Keratinocyte (primary cell): ENCODE measurements at places on chromosomes 5 and 9.

GRCh38 chr5:136768457-136768856, 403.1 kb upstream of the TRPC7 start:
- DNase-seq: no peak

DNA sequence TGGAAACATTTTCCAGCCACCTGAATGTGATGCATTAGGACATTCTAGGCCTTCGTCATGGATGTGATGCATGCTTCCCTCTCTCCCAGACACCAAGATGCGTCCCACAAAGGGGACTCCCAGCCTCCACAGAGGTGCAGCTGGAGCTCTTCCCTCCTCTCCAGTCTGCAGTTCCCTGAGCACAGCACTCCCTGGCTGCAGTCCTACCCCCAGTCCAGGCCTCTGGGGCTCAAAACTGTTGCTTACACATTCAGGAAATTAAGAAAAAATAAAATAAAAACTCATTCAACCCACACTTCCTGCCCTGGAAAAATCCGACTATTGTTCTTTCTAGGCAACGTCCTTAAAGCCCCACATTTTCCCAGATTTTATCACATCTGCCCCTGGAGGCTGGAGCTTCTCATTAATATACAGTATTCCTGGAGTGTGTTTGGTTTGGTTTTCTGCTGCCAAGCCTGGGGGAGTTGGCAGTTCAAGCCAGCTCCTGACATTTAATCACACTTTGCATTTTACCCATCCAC, 78.4 kb upstream of the ICE1 start:
- no peak for DNase-seq

- DNase-seq: no peak
Measured at GRCh38 chr5:63516006-63516405, 446.2 kb downstream of the HTR1A start.

GRCh38 chr9:99112750-99113413, 8.0 kb downstream of the TGFBR1 start:
- no peak for DNase-seq

GRCh38 chr5:124054564-124054963, 542.6 kb downstream of the CSNK1G3 start:
- DNase-seq: no peak

GRCh38 chr5:1224631-1225030, 550 bp upstream of the SLC6A18 start:
- no peak for DNase-seq

- DNase-seq: no peak
Measured at GRCh38 chr5:122463221-122463620, 151.2 kb downstream of the SNCAIP start.

- DNase-seq: no peak
Measured at GRCh38 chr9:80085668-80086067, 513.9 kb downstream of the TLE4 start.

DNA sequence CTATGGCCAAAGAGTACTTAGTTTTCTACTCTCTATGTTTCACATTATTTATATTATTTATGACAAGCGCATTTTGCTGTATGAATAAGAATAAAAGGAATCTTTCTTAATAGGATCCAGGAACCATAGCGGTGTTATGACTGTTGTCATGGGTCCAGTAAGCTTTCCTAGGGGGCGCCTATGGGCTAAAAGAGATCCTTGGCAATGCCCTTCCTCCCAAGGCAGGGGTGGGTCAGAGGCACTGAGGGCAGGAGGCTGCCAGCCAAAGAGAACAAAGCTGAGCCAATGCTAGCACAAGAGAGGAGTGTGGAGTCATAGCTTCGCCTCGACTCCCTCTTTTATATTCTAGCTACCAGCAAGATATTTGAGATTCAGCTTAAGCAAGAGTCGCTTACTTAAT, 98.4 kb upstream of the GNAQ start:
- DNase-seq: no peak

- DNase-seq: no peak
Measured at GRCh38 chr5:79205965-79206364, 30.0 kb upstream of the JMY start.

GRCh38 chr9:86285261-86285660, 2.9 kb upstream of the ISCA1 start:
- DNase-seq: no peak

GRCh38 chr5:151223447-151224264, at the start of gene CCDC69:
TSS of gene CCDC69 (minus strand) at chr5:151224092. CDS start at chr5:151223970, 122 bp downstream.
- no peak for DNase-seq

DNA sequence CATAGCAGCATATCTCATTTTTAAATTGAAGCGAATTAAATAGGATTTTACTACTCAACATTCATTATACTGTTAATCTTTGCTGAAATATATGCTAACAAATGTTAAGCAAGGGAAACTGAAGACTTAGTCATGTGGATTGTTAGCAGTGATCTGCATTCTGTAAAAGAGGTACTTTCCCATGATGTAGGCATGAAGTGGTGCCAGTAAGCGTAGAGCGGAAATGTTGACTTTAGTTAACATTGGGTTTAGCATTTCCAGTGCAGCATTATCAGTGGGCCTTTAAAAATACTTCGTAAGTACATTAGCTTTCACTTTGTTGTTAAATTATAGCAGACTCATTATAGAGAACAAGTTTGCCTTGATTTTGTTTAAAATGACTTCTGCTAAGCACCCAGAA, 130.3 kb downstream of the CDC42SE2 start:
- DNase-seq: no peak

DNA sequence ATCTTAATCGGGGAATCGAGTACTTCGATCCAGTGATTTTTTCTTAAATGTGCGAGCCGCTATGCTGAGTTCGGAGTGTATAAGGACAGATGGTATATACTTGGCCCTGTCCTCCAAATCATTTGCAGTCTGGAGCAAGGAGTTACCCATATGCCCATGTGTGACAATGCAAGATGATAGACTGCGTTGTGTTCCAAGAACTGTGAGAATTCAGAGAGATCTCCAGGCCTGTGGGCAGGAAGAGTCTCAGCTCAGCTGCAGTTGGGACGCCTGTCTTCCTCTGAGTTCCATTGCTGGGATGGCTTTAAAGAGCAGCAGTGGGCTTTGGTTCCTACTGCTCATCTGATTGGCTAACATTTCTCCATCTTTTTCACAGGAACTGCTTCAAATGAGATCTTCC, 106.6 kb downstream of the ADAMTS16 start:
- no peak for DNase-seq

DNA sequence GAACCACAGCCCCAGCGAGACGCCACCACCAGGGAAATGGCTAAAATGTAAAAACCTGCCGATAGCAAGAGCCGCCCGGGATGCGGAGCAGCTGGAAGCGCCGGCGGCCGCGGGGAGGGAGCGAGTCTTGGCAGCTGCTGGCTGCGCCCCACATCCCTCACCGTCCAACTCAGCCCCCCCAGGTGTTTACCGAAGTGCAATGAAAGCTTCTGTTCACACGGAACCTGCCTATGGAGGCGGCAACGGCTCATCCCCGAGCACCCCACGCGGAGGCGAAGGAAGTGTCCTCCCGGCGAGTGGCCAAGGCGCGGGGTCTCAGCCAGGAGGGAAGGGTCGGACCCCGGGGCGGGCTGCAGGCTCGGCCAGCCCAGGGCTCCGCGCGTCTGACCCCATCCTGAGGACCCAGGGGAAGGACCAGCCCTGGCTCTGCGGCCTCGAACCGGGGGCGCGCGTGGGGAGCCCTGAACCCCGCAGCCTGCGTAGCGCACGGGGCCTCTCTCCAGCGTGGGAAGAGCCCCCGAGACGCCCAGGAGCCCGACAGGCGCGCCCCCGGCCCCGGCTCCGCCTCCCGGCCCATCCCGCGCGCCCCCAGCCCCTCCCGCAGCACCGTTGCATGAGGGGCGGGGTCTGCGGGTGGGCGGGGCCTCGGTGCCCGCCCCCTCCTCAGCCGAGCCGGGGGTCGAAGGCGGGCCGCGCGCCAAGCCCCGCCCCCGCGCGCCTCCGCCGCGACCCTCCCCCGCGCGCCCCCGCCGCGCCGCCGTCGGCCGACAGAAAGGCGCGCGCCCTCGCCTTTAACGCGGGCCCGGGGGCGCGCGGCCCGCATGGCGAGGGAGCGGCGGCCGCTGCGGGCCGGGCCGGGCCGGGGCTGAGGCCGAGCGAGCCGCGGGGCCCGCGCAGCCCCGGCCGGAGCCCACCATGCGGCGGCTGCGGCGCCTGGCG, at the start of gene DIPK1B:
DIPK1B (plus strand) TSS at position 822 of the 939 bp plus-strand sequence; CDS start at position 916, 94 bp downstream.
- no peak for DNase-seq

DNA sequence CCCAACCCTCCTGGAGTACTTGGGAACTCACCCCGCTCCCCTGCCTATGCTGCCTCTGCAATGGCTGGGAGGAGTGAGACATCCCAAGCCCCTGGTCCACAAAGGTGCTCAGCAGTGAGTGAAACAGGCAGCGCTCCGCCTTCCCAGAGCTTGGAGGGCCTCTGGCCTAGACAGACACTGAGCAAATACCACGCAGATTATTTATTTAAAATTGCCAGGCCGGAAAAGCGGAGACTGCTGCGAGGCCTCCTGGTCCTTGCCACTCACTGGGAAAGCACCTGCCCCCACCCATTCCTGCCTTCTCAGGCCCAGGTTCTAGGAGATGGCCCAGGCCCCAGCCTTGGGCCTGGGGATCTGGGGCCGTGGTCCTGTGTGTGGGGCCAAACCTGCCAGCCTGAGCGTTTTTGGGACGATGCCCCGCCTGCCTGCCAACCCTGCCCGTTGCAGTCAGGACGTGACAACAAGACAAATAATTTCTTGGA, 17.4 kb downstream of the FGF18 start:
- no peak for DNase-seq

- DNase-seq: no peak
Measured at GRCh38 chr9:121556580-121556979, 56.9 kb upstream of the GGTA1 start.

DNA sequence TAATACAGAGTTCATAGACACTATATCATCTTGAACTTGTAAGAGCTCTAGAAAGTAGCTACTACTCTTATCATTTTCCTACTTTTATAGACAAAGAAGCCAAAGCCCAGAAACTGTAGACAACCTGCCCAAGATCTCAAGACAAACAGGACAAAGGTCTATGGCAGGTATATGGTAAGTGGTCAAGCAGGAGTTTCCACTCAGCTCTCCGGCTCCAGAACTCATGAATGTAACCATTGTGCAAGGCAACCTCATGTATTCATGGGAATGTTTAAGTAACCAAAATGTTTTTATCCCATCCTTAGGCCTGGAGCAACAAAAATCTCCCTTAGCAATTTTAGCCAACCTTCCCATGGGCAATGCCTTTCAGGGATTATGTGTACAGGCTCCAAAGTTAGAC, 163.4 kb upstream of the PUM3 start:
- DNase-seq: no peak

DNA sequence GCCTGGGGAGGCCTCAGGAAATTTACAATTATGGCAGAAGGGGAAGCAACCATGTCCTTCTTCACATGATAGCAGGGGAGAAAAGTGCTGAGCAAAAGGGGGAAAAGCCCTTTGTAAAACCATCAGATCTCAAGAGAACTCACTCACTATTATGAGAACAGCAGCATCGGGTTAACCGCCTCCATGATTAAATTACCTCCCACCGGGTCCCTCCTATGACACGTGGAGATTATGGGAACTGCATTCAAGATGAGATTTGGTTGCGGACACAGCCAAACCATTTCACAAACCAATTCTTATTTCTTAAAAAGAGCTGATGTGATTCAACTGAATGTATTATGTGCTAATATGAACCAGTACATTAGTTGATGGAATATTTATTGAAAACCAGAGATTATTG, 63.9 kb downstream of the PARP8 start:
- no peak for DNase-seq

GRCh38 chr5:173238312-173239232, 3.6 kb upstream of the NKX2-5 start:
- no peak for DNase-seq

DNA sequence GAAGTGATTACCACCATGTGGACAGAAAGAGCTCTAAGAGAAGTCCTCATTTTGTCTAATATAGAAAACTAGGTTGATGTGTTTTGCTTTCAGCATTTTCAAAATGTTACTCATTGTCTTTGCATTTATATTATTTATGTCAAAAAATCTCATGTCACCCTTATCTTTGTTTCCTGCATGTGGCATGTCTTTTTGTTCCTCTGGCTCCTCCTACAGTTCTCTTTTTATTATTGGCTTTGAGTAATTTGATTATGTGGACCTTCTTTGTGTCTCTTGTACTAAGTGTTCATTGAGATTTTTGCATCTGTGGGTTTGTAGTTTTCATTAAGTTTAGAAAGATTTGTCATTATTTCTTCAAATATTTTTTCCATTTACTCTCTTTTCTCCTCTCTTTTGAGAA, 58.8 kb downstream of the GNG10 start:
- no peak for DNase-seq

DNA sequence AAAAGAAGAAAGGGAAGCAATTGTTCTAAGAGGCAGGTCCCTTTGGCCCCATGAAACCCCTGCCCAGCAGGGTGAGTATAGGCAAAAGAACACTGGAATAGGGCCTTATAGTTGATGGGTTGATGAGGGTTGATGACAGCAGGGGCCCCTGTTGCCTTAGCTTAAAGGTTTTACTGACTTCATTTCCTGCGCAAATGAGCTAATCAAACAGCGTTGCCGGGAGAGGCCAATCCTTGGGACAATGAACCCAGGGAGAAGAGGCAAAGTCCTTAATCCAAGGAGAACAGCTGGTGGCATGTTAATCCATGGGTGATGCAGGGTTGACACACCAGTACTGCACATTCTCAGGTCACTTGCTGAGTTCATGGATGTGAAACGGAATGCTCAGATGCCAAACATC, 22.0 kb upstream of the EPB41L4B start:
- DNase-seq: no peak

- no peak for DNase-seq
Measured at GRCh38 chr5:135312255-135312935, 86.6 kb downstream of the MACROH2A1 start.

GRCh38 chr5:140115186-140115500, 1.2 kb downstream of the PURA start:
- no peak for DNase-seq
